ENCODE measurements at places on chromosomes 6 and 20.

- ATAC-seq = no peak
Measured at GRCh38 chr20:24208652-24209051, 220.1 kb upstream of the GGTLC1 start.

DNA sequence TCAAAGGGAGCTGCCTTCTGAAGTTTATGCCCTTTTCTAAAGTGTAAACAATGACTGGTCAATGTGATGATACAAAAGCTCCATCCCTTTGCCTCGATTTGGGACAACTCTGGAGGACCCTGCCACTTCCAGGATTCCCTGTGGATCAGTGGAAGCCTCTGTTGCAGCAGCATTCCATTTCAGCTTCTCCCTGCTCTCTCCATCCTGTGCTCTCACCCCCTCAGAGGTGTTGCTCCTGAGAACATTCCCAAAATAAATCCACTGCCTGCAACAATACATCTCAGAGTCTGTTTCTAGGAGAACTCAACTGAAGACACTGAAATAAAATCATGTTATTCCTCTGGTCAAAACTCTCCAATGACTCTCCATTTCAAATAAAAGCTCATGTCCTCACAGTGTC, 263.6 kb downstream of the HACE1 start:
- ATAC-seq = no peak

GRCh38 chr6:137769797-137770362, 97.2 kb upstream of the TNFAIP3 start:
- no peak for ATAC-seq

GRCh38 chr20:46087161-46087560, 2.6 kb downstream of the NCOA5 start:
- no peak for ATAC-seq

DNA sequence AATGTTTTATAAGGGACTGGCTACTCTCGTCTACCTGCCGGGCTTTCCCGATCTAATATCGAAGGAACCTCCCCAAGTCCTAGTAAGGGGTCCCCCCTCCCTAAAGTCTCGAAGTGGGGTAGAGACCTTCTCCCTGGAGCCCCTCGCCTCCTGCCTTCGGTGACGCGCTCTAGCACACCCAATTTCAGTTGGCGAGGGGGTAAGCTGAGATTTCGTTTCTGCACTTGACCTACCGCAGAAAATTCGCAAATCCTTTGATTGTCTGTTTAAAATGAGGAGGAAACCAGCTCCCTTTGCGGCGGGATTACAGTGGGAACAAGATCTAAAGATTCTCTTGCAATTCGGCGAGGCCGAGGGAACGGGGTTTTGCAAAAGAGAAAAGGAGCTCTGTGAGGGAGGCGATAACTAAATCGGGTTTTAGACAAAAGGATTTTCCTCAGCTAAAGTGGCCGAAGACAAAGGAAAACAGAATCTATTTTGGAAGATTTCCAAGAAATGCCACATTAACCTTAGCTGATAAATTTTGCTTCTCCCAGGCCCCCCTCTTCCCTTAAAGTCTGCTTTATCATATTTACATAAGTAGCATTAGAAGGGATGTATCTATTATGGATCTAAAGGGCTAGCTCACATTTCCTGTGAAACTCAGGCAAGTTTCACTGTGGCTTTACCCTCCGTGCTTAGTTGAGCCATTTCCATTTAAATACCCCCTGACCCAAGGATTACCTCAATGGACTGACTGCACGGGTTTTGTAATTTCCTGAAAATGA, 8.4 kb downstream of the SIM1 start:
- no peak for ATAC-seq

GRCh38 chr6:132365281-132365907, 35.9 kb downstream of the MOXD1 start:
- no peak for ATAC-seq

All from gastroesophageal sphincter (tissue), 4 donors.